ENCODE measurements at places on chromosomes 3 and 15.

DNA sequence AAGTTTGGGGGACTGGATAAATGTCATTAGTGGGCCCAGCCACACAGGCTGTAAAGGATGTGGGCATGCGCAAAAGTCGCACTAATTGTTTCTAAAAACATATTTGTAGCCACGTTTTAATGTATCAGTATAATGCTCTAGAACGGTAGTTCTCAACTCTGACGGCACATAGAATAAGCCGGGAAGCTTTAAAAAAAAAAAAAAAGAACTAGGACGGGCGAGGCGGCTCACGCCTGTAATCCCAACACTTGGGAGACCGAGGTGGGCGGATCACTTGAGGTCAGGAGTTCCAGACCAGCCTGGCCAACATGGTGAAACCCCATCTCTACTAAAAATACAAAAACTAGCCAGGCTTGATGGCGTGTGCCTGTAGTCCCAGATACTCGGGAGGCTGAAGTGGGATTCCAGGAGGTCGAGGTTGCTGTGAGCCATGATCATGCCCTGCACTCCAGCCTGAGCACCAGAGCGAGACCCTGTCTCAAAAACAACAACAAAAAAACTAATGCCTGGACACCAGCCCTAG, 618 bp upstream of the MON1A start:
- DNase-seq: no peak

DNA sequence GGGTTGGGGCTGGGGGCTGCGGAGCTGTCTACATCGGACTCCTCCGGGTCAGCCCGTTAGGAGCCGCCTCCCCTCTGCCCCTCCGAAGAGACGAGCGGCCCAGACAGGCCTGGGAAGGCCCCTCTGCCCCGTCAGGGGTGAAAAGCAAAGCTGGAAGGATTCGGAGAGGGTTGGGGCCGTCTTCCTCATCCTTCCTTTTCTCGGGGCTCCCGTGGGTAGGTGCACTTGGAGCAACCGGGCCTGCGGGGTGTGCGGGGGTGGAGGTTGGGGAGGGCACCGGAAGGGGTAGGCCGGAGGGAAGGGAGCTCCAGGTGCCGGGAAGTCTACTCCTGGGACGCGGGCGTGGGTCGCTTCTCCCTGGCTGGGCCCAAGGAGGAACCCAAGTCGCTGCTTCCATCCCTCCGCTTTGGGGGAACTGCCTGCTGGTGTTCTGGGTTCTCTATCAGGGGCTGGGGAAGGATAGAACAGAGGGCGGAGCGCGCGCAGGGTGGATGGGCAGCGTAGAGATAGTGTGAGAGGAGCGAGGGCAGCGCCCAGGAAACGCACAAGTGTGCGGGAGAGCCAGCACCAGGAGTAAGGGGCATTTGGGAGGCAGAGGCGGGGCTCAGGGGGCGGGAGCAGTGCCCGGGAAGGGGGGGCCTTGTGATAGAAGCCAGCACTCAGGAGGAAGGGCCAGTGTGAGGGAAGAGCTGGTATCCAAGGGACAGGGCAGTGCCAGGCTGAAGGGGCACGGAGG, 590 bp downstream of the POLR2H start:
- no peak for DNase-seq

- DNase-seq: no peak
These were observed 452 bp downstream of the BBX start for GRCh38 chr3:107523289-107523538.

DNA sequence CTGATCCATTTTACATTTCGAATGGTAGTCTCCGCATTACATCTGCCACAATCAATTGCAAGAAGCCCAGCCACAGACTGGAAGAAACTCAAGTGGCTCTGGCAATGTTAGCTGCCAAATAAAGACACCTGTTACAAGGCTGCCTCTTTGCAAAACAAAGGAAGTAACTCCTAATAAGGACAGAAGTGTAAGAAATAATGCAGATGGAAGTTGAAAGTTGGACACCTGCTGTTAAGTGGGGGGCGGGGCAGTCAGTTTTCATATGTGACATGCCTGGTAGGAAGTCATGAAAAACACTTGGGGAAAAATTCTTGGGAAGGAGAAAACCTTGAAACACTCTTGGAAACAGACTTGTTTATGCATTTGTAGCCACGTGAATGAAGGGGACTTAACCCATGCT, 54.1 kb upstream of the ATP2C1 start:
- peak; percentile 68 for DNase-seq

DNA sequence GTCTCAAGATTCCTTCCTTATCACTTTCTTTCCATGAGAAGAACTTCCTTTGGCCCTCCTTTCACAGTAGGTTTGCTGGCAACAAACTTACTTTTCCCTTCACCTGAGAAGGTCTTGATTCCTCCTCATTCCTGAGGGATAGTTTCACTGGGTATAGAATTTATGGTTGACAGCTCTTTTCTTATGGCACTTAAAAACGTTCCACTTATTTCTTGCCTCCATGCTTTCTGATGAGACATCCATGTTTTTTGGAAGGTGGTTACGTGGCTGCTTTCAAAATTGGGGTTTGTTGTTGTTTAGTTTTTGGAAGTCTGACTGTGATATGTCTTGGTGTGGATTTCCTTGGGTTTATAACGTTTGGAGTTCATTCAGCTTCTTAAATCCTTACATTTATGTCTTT, 8.2 kb upstream of the PLXNA1 start:
- no peak for DNase-seq

DNA sequence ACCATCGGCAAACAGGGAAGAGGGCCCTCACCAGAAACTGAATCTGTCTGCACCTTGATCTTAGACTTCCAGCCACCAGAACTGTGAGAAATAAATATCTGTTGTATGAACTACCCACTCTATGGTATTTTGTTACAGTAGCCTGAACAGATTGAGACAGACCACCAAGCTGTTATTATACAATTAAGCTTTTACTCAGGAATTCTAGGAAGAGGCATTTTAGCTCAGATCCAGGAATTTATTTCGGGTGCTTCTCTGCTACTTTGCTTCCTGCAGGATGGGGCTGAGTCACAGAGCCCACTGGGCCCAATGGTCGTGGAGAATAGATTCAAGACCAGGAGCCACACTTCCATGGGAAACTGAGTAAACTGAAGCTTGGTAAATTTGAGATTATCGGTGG, 145.5 kb upstream of the PFN2 start:
- no peak for DNase-seq

- DNase-seq: no peak
These were observed 696.3 kb downstream of the NR2F2 start for GRCh38 chr15:97026781-97027180.

DNA sequence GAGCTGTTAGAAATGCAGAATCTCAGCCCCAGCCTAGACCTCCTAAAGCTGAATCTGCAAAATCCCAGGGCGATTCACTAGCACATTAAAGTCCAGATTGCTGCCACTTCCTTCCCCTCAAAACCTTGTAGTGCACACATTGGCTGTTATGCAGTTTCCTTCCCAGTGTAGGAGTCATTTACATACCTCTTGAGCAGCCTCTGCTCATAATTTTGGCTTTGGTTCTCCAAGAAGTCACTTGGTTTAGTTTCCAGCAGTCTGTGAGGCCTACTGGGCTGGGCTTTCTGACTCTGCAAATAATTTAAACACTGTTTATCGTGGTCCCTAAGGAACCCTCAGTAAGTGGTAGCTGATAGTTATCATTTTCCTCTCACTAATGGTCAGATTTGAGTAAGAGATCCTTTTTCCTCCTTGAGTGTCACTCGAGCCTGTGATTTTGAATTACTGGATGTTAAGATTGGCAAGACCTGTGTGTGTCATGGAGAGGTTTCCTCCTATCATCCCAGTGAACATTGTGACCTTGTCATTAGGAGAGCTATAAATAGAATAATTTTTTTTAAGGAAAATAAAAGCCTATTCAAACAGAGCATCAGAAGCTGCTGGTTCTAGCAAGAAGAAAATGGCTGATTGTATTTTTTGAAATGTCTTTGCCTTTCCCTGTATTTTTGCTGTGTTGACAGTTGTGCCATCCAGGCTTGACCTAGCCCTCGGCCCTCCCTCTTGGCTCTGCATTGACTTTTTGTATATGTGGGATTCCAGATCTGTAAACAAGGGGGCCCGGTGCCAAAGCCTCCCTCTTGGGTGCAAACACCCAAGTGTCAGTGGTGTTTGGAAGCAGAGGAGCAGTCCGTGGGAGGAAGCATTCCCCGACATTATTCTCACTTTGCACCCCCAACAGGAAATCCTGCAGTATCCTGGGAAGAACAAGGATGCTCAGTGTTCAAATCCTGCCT, 134.8 kb upstream of the ANKRD28 start:
- no peak for DNase-seq

GRCh38 chr3:4416961-4417360, 50.1 kb downstream of the SUMF1 start:
- DNase-seq: peak; percentile 95

DNA sequence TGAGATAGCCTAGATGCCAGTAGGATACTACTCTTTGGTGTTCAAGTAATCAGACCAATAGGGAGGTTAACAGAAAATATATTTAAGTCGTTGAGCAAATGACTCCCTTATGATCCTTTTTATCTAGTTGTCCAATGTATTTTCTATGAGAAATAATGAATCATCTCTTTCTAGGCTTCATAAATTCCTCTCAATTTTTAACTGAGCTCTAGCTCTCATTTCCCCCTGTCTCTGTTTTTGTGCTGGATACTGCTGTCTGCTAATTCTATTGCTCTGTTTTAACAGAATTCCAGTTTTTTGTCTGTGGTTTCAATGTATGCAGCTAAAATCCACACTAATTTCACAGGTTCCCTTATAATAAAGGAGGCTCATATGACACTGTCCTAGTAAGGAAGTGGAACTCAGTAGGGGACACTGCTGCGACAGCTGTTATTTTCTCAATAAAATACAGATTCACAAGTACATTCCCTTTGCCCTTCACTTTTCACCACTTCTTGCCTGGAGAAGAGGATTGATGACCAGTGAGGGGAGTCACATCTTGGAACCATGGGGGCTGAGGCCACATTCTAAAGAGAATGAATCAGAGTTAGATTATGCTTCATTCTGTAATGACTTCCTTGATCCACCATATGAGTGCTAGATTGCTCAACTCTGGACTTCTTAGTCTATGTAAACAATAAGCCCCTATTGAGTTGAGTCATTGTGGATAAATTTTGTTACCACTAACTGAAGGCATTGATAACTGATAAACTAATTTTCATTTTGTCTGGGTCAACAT, 558.7 kb upstream of the KCNMB2 start:
- DNase-seq: no peak

DNA sequence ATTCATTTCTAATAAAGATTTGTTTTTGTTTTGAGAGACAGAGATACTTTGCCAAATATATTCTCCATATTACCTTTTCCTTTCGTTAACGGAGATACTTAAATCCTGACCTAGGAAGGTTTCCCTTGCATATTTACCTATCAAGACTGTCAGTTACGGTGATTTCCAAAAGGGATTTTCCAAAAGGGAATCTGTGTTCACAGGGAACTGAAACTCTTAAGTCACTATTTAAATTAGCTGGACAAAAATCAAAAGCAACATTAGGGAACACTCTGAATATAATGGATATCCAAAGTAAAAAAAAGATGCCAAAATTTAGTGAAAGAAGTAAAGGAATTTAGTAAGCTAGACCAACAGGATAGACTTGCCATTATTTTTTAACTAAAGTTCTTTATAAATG, 576 bp downstream of the LRRFIP2 start:
- DNase-seq: no peak

DNA sequence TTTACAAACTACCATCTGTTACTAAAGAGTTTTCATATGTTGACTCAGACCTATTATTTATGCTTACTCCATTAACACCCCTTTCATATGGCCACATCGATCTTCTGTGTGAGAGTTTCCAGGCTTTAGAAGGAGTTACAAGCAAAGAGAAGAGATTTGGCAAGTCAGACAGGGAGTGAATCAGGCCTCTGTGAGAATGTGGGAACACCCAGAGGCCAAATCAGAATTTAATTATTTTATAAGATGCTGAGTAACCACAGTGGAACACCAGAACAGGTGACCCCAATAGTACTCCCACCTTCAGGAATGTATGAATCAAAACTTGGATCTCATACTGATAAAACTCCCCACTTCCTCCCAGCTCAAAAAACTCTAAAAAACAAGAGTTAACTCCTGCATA, 42.0 kb downstream of the IFT57 start:
- peak; percentile 27 for DNase-seq

DNA sequence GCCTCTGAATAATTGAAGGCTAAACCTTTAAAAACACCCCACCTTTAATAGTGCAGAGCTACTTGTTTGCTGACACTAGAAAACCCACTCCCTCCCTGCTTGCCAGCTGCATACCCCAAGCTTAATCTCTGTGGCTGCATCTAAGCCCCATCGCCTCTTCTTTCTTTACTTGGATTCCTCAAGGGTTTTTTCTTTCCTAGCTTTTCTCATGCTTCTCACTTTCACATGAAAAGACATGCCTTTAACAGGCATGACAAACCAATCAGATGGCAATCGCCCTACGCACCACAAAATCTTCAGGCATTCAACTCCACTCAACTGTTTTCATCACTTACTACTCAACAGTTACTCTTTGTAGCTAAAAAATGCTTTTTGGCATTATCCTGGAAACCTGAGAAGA, 77.5 kb downstream of the PLD1 start:
- no peak for DNase-seq

GRCh38 chr3:106333911-106334618, 465.3 kb upstream of the CBLB start:
- DNase-seq: no peak

GRCh38 chr3:149592758-149593240, 65.0 kb downstream of the WWTR1 start:
- DNase-seq: no peak

DNA sequence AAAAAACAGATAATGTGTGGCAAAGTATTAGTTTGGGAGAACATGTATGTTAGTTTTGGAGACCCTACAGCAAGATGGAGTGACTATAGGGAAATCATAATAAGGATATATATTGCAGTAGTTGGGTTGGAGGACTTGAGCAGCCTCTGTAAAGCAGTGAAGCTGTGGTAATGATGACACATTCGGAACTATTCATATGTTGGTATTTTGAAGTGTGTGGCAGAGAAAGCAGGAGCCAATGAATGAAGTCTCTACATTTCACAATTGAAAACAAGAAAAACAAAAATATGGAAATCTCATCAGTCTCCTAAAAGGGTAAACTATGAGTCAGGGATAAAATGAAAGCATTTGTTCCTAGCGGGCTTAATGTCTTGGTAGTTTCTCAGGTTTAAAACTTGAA, 645.9 kb downstream of the OTOL1 start:
- no peak for DNase-seq

GRCh38 chr15:81863162-81863561, 182.7 kb downstream of the MEX3B start:
- DNase-seq: no peak

- DNase-seq: no peak
These were observed 314.7 kb upstream of the ATP10A start for GRCh38 chr15:26177816-26178215.

GRCh38 chr3:130227540-130227939, 117.9 kb upstream of the COL6A5 start:
- no peak for DNase-seq

- DNase-seq: no peak
These were observed 103.6 kb downstream of the BOC start for GRCh38 chr3:113314923-113315322.

DNA sequence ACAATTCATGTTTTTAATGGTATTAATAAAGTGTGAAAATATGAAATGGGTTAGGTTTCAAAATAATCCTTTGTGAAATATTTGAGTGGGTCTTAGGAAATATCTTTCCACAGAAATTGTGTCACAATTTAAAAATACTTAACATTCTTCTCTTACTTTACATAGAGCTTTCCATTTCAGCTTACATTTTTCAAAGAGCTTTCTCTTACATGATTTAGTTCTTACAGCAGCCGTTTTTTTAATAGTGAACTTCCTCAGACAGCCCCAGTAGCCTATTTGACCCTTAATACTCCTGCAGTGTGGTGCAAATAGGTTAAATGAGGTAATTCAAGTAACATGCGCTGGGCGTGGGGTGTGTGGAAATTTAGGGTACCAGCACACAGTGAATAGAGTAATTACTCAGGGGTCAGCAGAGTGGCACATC, 21.8 kb downstream of the P2RY12 start:
- no peak for DNase-seq

GRCh38 chr3:65660000-65660598, 378.6 kb downstream of the MAGI1 start:
- no peak for DNase-seq
